ENCODE measurements at places on chromosomes 13 and 19. TPM values are rescaled to one million over a fixed set of nuclear protein-coding genes. Genes with fewer than 3 reads are reported as not detected.

DNA sequence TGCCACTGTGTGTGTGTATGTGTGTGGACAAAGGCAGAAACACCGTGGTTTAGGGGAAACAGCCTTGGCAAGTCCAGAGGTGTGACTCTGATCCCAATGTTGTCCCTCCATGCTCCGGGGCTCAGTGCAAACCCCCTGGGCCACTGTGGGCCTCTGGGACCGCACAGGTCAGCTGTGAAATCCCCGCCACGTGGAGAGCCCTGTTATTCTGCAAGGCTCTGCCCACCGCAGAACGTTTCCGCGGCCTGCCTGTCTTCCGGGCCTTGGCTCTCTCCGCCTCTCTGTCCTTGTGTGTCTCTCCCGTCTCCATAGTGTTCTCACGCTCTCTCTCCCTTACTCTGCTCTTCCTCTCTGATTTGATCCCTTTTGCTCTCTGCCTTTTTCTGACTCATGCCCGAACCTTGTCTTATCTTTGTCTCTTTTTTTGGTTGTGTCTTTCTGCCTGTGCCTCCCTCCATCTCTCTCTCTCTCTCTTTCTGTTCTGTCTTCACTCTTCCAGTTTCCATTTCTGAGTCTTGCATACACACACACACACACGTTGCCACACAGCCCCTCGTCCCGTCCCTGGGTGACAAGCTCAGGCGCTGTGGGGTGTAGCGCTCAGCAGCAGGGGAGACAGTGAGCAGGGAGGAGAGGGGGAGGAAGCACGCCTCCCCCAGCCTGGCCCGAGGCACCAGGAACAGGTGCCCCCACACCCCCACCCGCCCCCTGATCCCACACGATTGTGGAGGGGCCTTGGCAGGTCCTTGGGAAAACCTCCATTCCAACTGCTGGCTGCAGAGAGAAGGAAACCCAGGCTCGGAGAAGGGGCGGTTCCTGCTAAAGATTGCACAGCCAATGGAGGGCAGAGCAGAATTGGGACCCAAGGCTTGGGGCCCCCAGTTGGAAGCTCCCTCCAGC is 3.0 kb downstream of the TTYH1 start:
- peak; percentile 51 for DNase-seq

DNA sequence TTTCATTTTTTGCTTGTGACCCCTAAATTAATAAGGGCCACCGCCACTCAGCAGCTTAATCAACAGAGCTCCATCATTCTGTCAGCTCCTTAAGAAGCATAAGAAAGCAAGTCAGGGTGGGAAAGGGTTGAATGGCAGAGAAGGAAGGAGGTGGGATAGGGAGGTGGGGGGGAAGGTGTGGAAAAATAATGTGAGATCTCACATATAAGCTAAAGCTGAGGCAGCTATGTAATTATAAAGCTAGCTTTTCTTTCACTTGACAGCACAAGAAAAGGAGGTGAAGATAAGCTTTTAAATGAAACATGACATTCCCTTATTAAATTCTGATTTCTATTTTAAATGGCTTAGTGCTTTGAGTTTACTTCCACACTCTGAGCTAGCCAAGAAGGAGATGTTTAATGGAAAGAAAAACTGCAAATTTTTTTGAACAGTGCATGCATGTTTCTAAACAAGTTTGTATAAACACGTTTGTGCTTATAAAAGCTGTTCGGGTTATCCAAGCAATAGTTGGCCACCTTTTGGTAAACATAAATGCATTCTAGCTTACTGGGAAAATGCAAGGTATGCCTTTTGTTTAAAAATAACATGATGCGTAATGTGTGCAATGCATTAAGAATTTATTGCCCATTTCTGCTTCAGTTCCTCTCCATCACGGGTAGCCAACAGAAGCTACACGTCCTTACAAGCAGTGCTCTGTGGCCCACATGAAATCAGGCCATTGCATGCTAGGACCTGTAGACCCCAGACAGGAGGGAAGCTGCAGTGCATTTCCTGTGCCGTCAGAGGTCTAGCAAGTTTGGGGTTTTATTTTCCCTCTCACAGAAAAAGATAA is 96.2 kb downstream of the LHFPL6 start:
- no peak for DNase-seq

The CD209 gene
- total RNA-seq, result not detected

DNA sequence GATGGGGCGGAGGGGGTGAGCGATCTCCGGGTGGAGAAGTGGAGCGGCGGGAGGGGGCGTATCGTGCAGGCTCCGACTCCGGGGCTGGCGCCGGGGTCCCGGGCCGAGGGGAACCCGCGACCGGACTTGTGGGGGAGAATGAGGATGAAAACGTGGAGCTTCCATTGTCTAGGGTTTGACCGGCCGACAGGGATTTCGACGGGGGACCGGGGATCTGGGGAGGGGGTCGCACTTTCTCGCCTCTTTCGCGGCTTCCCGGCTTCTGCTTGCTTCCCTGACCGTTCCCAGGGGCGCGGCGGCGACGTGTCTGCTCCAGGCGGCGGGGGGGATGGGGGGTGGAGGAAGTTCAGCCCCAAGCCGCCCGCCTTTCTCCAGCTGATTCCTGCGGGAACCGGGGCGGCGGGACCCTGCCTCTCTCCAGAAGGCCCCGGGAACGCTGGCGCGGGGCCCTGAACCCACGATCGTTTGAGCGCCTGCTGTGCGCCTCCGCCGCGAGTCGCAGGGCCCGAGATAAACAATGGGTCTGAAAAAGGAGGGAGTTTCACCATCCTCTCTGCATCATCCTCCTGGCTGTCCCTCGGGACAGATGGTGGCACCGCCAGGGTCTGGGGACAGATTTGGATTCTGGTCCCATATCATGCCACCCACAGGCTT is 790 bp downstream of the TPM4 start:
- DNase-seq, result peak; percentile 31

GRCh38 chr13:48569104-48569666 is 36.3 kb upstream of the RCBTB2 start:
- no peak for DNase-seq

DNA sequence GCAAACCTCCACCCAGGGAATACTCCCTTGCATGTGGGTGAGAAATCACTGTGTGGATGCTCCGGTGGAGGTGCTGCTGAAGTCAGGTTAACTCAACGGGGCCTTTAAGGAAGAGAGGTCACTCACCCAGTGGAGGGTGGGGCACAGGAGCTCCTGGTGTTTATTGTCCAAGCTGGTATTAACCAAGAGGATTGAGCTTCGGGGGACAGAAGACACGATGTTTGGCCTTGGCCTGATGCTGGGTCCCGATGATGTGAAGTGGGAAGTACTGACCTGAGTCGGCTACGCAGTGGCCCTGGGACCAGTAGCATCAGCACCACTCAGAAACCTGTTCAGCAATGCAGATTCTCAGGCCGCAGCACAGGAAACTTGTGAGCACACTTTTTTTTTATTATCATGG is 85.7 kb upstream of the WASF3 start:
- DNase-seq, result no peak

The TEX29 gene
- total RNA-seq, result 0.39 TPM

DNA sequence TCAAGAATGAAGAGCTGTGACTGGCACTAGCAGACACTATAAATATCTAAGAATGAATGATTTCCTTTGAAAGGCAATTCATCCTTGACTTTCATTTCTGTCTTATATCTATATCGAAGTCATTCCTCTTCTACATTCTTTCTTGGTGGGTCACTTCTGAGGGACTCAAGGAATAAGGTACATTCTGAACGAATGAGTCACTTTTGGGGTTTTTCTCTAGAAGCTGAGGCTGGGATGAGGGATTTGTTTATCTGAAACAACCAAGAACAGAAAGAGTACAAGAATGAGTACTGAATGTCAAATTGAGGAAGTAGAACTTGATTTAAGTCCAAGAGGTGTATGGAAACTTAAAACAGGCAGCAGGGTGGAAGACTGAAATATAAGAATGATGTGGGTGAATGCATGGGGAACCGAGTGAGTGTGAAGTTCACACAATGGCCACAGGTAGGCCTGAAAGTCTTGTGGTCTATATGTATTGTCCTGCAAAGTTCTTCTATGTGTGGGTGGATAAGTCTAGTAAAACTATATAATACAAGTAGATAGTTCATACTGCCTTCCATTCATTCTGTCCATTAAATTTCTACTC is 343.9 kb downstream of the OXGR1 start:
- no peak for DNase-seq
